KG1 (cell line): ENCODE measurements at places on chromosomes 1 and 21.

- DNase-seq, result no peak
These were observed 150.8 kb downstream of the FASLG start for GRCh38 chr1:172809750-172810149.

GRCh38 chr1:88890791-88891317, 513 bp downstream of the GTF2B start:
- no peak for DNase-seq

GRCh38 chr1:205171369-205171768, 40.1 kb downstream of the DSTYK start:
- DNase-seq, result no peak

DNA sequence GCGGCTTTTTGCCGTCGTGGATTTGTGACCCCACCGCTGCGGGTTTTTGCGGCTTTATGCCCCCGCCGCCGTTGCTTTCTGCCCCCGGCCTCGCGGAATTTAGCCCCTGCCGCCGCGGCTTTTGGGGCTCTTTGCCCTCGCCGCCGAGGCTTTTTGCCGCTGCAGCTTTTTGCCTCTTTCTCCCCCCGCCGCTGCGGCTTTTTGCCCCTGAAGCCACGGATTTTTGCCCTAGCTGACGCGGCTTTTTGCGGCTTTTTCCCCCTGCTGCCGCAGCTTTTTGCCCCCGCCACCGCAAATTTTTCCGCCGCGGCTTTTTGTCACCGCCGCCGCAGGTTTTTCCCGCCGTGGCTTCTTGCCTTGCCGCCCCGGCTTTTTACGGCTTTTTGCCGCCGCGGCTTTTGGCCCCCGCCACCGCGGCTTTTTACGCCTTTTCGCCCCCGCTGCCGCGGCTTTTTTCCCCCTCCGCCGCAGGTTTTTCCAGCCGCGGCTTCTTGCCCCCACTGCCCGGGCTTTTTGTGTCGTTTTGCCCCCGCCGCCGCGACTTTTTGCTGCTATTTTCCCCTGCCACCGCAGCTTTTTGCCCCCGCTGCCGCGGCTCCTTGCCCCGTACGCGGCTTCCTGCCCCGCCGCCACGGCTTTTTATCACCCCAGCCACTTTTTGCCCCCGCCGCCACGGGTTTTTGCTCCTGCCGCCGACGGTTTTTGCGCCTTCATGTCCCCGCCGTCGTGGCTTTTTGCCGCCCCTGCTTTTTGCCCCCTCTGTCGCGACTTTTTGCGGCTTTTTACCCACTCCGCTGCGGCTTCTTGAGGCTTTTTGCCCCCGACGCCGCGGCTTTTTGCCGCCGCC, 3933.6 kb downstream of the SRGAP2C start:
- no peak for DNase-seq

DNA sequence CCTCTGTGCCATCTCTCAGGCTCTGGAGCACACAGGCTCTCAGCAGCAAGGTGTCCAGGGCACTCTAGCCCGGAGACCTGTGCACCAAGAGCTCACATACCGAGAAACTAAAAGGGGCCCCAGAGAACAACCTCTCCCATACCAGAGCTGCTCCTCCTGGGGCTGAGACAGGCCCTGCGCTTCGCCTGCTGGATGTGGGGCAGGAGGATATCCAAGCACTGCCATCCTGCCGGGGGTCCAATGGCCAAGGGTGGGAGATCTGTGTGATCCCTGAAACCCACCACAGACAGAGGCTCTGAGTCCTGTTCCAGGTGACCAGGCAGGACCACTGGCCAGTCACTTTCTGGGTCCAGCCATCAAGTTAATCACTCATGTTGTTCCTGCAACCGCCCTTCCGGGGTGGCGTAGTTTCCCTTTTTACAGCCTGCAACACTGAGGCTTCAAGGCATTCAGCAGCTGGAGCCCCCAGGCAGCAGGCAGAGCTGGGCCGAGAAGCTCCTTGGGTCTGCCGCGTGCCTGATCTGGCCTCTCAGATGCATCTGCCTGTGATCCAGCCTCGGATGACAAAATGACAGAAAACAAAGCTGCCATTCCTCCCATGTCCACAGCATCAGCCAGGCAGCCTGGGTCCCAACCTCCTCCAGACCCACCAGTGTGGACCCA, 36.7 kb upstream of the ACTRT2 start:
- no peak for DNase-seq
